Suppressor macrophage treated with lipopolysaccharide for 4 hours (primary cell): ENCODE measurements at places on chromosomes 2 and 18.
A peak's percentile ranks its signal among the peaks of the same experiment; 100 is the strongest.

- no peak for DNase-seq
Observed at GRCh38 chr2:216082117-216082711, 495 bp downstream of the TMEM169 start.

- DNase-seq, result peak; percentile 21
Observed at GRCh38 chr2:164430166-164430783, 191.0 kb downstream of the GRB14 start.

GRCh38 chr2:143581134-143581533, 451.9 kb downstream of the ARHGAP15 start:
- no peak for DNase-seq

DNA sequence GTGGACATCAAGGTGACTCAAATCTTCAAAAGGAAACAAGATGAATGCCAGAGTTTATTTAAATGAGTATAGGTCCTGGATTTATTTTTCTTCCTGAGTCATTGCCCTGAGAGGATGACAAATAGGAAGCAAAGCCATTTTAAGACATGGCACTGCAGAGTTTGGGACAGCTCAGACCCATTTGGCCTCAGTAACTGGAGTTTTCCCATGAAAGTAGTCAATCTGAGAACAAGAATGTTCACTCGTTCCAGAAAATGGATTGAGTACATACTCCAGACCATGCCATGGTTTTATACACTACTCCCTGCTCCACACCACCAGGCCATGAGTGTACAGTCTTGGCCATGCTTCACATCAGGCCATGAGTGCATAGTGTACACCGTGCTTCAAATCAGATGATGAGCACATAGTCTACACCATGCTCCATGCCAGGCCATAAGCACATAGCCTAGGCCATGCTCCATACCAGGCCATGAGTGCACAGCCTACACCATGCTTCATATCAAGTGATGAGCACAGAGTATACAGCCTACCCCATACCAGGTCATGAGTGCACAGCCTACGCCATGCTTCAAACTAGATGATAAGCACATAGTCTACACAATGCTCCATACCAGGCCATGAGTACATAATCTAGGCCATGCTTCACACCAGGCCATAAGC, 202.4 kb downstream of the FBXO15 start:
- DNase-seq, result no peak

- DNase-seq, result no peak
Observed at GRCh38 chr2:85976106-85976920, 87.5 kb upstream of the ST3GAL5 start.

DNA sequence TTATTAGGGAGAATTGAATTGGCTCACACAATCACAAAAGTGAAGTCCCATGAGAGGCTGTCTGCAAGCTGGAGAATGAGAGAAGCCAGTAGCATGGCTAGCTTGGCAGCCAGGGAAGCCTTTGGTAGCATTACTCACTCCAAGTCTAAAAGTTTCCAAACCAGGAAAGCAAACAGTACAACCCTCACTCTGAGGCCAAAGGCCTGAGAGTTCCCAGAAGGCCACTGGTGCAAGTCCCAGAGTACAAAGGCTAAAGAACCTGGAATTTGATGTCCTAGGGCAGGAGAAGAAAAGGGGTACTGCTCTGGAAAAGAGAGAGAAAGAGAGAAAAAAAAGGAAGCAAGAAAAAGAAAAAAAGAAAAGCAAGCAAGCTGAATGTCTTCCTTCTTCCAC, 318.2 kb downstream of the RND3 start:
- no peak for DNase-seq

GRCh38 chr18:70260683-70261082, 28.2 kb upstream of the SOCS6 start:
- no peak for DNase-seq

DNA sequence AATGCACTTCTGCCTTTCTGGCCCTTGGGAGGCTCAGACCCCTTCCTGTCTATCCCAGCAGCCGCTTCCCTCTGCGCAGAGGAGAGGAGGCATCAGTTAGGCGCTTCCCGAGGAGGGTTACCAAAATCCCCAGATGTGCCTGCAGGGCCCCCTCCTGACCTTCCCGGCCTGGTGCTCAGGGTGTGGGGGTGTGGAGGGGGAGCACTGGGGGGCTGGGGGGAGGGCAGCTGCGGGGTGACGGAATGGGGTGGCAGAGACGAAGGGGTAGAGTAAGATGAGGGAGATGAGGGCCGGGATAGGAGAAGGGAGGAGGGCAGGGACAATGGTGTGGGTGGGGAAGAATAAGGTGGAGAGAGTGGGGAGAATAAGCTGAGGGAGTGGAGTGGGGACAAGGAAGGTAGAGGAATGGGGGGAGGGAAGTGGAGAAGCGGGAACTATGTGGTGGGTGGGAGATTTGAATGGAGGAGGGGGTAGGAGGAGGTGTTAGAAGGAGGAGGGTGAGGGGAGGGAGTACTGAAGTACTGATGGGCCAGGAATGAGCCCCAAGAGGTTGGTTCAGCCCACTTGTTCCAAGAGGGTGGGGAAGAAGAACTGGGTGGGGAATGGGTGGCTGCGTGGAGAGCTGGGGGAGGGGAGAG, 6.5 kb upstream of the ZAP70 start:
- DNase-seq, result no peak

GRCh38 chr2:144213797-144214196, 306.1 kb downstream of the ZEB2 start:
- no peak for DNase-seq

DNA sequence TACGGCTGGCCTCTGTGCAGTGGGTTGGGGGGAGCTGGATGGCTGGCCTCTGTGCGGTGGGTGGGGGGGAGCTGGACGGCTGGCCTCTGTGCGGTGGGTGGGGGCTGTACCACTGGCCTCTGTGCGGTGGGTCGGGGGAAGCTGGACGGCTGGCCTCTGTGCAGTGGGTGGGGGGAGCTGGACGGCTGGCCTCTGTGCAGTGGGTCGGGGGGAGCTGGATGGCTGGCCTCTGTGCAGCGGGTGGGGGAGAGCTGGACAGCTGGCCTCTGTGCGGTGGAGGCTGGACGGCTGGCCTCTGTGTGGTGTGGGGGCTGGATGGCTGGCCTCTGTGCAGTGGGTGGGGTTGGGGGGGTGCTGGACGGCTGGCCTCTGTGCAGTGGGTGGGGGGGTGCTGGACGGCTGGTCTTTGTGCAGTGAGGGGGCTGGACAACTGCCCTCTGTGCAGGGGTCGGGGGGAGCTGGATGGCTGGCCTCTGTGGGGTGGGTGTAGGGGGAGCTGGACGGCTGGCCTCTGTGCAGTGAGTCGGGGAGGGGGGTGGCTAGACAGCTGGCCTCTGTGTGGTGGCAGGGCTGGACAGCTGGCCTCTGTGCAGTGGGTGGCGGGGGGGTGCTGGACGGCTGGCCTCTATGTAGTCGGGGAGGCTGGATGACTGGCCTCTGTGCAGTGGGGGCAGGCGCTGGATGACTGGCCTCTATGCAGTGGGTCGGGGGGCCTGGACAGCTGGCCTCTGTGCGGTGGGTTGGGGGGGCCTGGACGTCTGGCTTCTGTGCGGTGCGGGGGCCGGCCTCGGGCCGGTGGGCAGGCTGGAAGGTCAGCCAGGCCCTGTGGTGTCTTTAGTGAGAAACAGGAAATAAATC, 31.9 kb downstream of the NFATC1 start:
- no peak for DNase-seq

GRCh38 chr2:43764086-43764705, 9.6 kb upstream of the DYNC2LI1 start:
- no peak for DNase-seq

GRCh38 chr2:229780856-229781773, 66.8 kb upstream of the DNER start:
- peak; percentile 50 for DNase-seq

GRCh38 chr2:143696651-143697050, 567.4 kb downstream of the ARHGAP15 start:
- DNase-seq, result no peak

DNA sequence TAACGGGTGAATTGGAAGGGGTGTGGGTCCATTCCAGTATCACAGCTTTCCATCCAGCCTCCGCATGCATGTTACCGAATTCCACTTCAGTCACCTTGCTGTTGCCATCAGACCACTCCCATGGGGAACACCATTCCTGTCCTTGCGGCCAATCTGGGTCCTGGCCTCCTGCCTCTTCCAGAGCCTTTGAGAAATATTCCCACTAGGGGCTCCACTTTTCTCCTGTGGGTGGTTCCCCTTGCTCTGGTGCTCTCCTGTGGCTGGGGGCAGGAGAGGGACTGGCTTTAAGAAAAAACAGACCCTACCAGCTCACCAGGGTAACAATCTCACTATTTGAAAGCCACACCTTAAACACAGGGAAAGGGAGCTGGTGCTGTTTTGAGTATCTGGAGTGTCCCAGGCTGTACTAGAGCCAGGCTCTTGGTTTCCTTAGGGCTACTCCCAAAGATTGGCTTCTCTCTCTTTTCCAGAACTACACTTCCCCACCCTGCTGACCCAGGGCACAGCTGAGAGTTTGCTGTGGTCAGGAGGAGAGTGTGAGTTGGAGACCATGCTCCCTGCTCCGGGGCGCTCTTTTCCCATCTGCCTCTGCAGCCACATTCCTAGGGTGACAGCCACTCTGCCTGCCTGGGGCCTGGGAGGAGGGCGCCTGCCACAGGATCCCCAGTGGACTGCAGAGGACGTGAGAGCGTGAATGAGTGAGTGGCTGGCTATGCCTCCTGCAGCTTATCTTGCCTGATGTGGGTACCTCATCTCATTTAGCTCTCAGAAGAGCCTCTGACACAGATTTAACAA, 460.8 kb upstream of the HS6ST1 start:
- no peak for DNase-seq

GRCh38 chr2:31328026-31328425, 86.5 kb downstream of the XDH start:
- DNase-seq, result peak; percentile 56

GRCh38 chr18:67035026-67035425, 431.1 kb upstream of the CDH19 start:
- DNase-seq, result no peak

- DNase-seq, result peak; percentile 77
Observed at GRCh38 chr2:173524256-173524955, 169.7 kb downstream of the CDCA7 start.

GRCh38 chr2:42931146-42931817, 138.9 kb upstream of the HAAO start:
- no peak for DNase-seq

- peak; percentile 50 for DNase-seq
Observed at GRCh38 chr2:190413421-190413820, 5.3 kb downstream of the MFSD6 start.

DNA sequence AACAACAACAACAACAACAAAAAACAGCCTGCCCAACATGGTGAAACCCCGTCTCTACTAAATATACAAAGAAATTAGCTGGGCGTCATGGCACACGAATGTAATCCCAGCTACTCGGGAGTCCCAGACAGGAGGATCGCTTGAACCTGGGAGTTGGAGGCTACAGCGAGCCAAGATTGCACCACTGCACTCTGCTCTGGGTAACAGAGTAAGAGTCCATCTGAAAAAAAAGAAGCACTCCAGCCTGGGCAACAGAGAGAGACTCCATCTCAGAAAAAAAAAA, 344.1 kb upstream of the PLGLB2 start:
- DNase-seq, result no peak

- no peak for DNase-seq
Observed at GRCh38 chr2:104871649-104871971, 17.7 kb downstream of the POU3F3 start.

GRCh38 chr2:177464549-177464948, 72.0 kb downstream of the AGPS start:
- no peak for DNase-seq

GRCh38 chr18:39419315-39419714, 1853.7 kb upstream of the CELF4 start:
- DNase-seq, result no peak

DNA sequence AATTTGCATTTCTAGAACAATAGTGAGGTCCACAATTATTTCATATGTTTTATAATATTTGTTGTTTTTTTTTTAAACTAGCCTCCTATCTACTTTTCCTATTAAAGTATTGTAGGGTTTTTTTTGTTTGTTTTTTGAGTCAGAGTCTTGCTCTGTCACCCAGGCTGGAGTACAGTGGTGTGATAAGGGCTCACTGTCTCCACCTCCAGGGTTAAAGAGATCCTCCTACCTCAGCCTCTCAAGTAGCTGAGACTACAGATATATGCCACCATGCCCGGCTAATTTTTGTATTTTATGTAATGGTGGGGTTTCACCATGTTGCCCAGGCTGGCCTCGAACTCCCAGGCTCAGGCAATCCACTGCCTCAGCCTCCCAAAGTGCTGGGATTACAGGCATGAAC, 122.5 kb downstream of the SLC39A10 start:
- DNase-seq, result no peak

DNA sequence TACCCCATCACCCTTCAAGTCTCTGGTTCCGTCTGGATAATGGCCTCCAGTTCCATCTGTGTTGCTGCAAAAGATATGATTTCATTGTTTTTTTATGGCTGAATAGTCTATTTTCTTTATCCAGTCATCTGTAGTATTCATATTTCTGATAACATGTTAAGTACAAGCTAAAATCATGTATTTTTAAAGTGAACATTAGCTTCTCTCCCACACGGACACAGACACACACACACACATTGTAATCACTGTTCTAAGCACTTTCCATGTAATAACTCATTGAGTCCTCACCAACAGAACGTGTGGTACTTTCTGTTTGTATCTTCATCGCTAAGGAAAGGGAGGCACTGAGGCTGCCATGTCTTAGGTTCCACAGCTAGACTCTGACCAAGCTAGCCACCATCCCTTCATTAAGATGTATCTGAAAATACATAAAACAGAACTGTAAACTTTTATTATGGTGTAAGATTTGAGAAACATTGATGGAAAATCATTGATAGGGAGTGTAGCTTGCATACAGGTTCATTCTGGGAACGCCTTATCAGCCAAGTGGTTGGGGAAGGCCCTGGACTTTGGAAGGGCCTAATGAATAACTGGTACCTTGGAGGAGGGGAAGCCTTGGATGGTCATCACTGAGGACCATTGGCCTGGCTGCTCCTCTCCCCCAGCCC, 8.1 kb downstream of the NCK2 start:
- DNase-seq, result no peak

- DNase-seq, result no peak
Observed at GRCh38 chr18:42798606-42799170, 316.8 kb downstream of the RIT2 start.

- no peak for DNase-seq
Observed at GRCh38 chr2:16671760-16672159, 6.1 kb upstream of the CYRIA start.

GRCh38 chr2:149579972-149580882, 7.3 kb downstream of the MMADHC start:
- no peak for DNase-seq

- no peak for DNase-seq
Observed at GRCh38 chr2:101265893-101266499, 13.3 kb downstream of the CNOT11 start.

DNA sequence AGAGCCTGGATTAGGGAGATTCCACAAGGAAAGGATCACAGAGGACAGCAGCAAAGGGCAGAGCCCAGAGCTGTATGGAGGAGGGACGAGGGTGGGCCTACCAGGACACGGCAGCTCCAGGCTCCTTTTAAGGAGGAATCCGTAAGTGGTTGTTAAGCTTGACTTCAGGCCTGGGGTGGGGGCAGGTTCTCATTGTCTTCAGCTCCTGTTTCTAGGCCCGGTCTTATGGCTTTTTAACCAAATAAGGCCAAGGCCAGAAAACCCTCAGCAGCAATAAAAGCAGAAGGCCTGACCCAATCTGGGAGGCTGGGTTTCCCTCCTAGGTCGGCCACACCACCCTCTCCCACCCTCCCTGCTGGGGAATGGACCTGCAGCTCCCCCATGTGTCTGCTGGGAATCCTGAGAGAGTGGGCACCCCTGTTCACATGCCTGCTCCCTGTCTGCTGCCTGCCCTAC, 111.2 kb downstream of the PLB1 start:
- DNase-seq, result peak; percentile 27

GRCh38 chr2:216634370-216635148, 1.3 kb downstream of the IGFBP2 start:
- DNase-seq, result no peak

GRCh38 chr2:48817355-48817754, 61.8 kb upstream of the LHCGR start:
- no peak for DNase-seq

GRCh38 chr2:105802587-105802986, 57.9 kb downstream of the NCK2 start:
- peak; percentile 71 for DNase-seq
